ENCODE measurements at places on chromosomes 5 and 9.

GRCh38 chr5:133842846-133843611, 125.4 kb downstream of the C5orf15 start:
- no peaks in the 10 kb centered on the region for H3K4me1 ChIP-seq
- no peaks in the 10 kb centered on the region for H3K36me3 ChIP-seq
- no peak overlapping the region for H3K4me3 ChIP-seq
- no peak overlapping the region for H3K27ac ChIP-seq

DNA sequence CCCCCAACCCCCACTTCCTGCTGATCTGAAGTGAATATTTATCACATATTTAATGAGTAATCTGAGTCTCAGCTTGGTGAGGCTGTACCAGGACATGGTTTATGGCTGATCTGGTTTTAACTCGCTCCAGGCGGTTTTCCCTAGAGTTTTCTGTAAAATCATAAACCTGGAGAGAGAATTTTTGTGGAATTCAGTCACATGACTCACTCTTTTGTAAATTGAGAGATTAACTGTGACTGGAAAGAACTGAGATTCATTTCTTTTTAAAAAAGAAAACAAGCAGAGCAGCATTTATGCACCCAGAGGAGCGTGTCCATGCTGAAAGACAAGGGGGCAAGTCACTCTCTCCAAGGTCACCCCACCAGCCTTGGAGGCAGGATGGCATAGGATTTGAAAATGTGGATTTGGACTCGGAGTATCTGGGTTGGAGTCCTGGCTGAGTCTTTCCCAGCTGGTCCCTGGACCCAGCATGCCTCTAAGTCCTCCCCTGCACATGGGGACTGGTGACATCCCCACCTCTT, 81.8 kb downstream of the ZNF618 start:
- H3K4me1 ChIP-seq, result peaks cover 48% of the 10 kb centered on the region
- no peaks in the 10 kb centered on the region for H3K27me3 ChIP-seq
- peaks cover 4% of the 10 kb centered on the region for H3K36me3 ChIP-seq
- peak overlapping the region; percentile 96 for H3K27ac ChIP-seq
- peak; percentile 94 for DNase-seq

GRCh38 chr9:811106-811531, 30.4 kb upstream of the DMRT1 start:
- no peak overlapping the region for H3K27ac ChIP-seq
- H3K27me3 ChIP-seq, result no peaks in the 10 kb centered on the region
- DNase-seq, result peak; percentile 60
- no peak overlapping the region for H3K4me3 ChIP-seq
- H3K36me3 ChIP-seq, result no peaks in the 10 kb centered on the region

DNA sequence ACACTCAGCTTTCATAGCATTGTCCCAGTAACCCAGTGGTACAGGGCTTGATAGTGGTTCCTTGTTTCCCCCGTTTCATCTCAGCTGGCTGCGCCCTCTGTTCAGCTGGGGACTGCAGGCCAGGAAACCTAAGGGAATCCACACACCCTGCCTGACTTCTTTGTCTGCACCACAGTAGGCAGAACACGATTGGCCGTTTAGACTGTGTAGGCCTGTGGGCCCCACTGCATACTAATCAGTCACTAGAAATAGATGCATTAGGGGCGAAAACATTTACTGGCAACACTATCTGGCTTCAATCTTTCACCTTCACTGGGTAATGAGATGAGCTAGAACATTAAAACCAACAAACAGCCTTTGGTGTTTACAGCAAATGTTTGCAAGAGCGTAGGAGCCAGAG, 512.7 kb upstream of the BRINP1 start:
- no peaks in the 10 kb centered on the region for H3K27me3 ChIP-seq
- DNase-seq, result no peak
- H3K4me1 ChIP-seq, result no peaks in the 10 kb centered on the region
- H3K36me3 ChIP-seq, result no peaks in the 10 kb centered on the region

DNA sequence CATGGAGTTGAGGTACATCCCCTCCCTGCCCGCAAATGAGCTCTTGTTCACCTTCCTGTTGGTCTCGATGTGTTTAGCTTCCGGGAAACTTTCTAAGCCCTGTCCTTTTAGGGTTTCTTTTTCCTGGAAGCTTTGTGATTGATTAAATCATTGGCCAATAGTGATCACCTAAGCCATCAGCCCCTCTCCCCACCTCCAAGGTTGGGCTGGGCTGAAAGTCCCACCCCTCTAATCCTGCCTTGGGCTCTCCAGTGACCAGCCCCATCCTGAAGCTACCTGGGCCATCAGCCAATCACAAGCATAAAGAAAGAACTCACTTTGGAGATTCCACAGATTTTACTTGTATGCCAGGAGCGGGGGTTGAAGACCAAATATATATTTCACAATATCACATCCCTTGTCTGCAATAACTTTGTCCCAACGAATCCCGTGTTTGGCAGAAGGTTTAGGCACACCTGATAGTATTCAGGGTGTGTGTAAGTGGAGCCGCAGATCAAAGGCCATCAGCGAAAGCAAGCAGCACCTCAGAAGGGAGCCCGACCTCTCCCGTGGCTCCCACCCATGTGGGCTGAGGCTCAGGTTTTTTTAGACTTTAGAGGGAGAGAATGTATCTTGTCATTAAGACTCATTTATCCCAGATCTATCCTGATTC, 20.4 kb downstream of the ROPN1L start:
- H3K4me3 ChIP-seq, result no peak overlapping the region
- peaks cover 15% of the 10 kb centered on the region for H3K4me1 ChIP-seq
- no peak for DNase-seq
- peaks cover 4% of the 10 kb centered on the region for H3K27me3 ChIP-seq
- H3K27ac ChIP-seq, result no peak overlapping the region

DNA sequence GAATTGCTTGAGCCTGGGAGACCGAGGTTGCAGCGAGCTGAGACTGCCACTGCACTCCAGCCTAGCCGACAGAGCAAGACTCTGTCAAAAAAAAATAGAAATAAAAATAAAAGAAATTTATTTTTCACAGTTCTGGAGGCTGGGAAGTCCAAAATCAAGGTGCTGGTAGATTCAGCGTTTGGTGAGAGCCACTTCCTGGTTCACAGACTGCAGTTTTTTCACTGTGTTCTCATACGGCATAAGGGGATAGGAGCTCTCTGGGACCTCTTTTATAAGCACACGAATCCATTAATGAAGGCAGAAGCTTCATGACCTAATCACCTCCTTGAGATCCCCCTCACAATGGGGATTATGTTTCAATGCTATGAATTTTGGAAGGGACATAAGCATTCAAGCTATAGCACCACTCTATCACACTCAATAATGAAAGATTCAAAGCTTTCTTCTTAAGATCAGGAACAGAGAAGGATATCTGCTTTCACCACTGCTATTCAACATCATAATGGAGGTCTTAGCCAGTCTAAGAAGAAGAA, 5.3 kb downstream of the PJA2 start:
- H3K4me3 ChIP-seq, result no peak overlapping the region
- no peaks in the 10 kb centered on the region for H3K4me1 ChIP-seq

- no peaks in the 10 kb centered on the region for H3K36me3 ChIP-seq
- H3K4me1 ChIP-seq, result peaks cover 9% of the 10 kb centered on the region
- no peaks in the 10 kb centered on the region for H3K27me3 ChIP-seq
- DNase-seq, result no peak
- no peak overlapping the region for H3K4me3 ChIP-seq
Measured at GRCh38 chr5:119353686-119354366, 2.0 kb upstream of the TNFAIP8 start.

GRCh38 chr9:127422787-127423186, 1.4 kb upstream of the ZNF79 start:
- H3K27me3 ChIP-seq, result no peaks in the 10 kb centered on the region
- no peak overlapping the region for H3K27ac ChIP-seq
- peak overlapping the region; percentile 69 for H3K4me3 ChIP-seq

- H3K27ac ChIP-seq, result no peak overlapping the region
- H3K27me3 ChIP-seq, result no peaks in the 10 kb centered on the region
- H3K4me3 ChIP-seq, result no peak overlapping the region
- no peak for DNase-seq
- peaks cover 24% of the 10 kb centered on the region for H3K4me1 ChIP-seq
Measured at GRCh38 chr5:179301376-179301775, 43.9 kb downstream of the ADAMTS2 start.

- no peak overlapping the region for H3K4me3 ChIP-seq
- no peaks in the 10 kb centered on the region for H3K36me3 ChIP-seq
- H3K27me3 ChIP-seq, result peaks cover 3% of the 10 kb centered on the region
- H3K4me1 ChIP-seq, result no peaks in the 10 kb centered on the region
Measured at GRCh38 chr5:66322786-66323528, 178.9 kb downstream of the SREK1 start.

DNA sequence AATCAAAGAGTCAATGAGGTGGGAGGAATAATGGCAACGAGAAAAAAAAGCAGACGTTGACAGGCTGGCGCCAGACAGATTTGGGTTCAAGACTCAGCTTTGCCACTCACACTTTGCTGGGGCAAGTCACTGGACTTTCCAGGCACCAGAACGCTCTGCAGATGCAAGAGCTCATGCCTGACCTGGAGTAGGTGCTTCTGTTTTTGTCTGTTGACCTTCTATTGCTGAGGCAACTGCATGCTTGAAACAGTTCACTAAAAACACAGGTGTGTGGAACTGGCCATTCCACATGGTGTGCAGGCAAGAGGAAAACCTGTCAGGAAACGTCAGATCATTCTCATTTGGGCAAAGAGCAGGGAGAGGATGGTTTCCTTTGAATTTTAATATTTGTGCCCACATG, 161.2 kb upstream of the SMIM23 start:
- no peak overlapping the region for H3K27ac ChIP-seq
- H3K4me1 ChIP-seq, result no peaks in the 10 kb centered on the region
- no peak overlapping the region for H3K4me3 ChIP-seq

- peak; percentile 75 for DNase-seq
- 0 out of 2 replicates have a peak, but pooled peaks cover 2% of the 10 kb centered on the region for H3K4me1 ChIP-seq
- H3K27ac ChIP-seq, result no peak overlapping the region
- peaks cover 19% of the 10 kb centered on the region for H3K36me3 ChIP-seq
Measured at GRCh38 chr5:131679911-131680310, 44.9 kb upstream of the RAPGEF6 start.

DNA sequence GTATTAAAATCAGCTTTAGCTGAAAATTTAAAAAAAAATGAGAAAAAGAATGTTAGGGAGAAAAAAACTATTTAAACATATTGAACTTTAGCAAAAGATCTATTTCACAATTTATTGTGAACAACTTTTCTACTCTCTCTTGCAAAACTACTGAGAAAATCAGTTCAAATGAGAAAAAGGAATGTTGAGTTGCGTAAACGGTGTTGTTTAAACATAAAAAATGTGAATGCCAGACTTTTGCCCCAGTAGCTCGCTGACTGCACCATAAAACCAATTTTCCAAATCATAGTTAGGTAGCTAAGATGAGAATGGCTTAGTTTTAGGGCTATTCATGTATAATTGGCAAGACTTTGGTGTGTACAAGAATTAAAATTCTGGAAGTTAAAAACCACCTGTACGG, 13.4 kb upstream of the RAD23B start:
- H3K4me3 ChIP-seq, result no peak overlapping the region
- no peaks in the 10 kb centered on the region for H3K36me3 ChIP-seq

DNA sequence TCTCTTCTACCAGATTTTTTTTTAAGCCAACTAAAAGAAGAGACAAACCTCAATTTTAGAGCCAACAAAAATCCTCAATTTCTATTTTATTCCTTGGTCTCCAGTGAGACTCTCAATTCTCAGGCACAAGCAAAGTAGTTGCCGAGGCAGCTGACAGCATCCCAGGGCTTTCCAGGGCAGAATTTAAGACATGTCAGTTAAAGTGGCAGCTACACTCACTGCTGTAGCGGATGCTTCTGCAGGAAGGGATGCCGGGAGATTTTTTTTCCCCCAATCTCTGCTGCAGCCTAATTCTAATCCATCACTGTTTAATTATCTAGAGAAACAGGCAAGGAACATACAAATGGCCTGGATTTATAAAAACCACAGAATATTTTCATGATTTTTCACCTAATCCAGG, 57.0 kb downstream of the TTC39B start:
- no peak overlapping the region for H3K4me3 ChIP-seq
- DNase-seq, result no peak
- peaks cover 14% of the 10 kb centered on the region for H3K4me1 ChIP-seq
- H3K36me3 ChIP-seq, result no peaks in the 10 kb centered on the region

GRCh38 chr9:86341007-86341491, 13.2 kb downstream of the TUT7 start:
- no peak for DNase-seq
- peaks cover 42% of the 10 kb centered on the region for H3K36me3 ChIP-seq
- no peak overlapping the region for H3K27ac ChIP-seq
- no peaks in the 10 kb centered on the region for H3K27me3 ChIP-seq
- peaks cover 5% of the 10 kb centered on the region for H3K4me1 ChIP-seq

- no peaks in the 10 kb centered on the region for H3K27me3 ChIP-seq
- H3K27ac ChIP-seq, result no peak overlapping the region
- H3K4me1 ChIP-seq, result peaks cover 4% of the 10 kb centered on the region
Measured at GRCh38 chr5:124459984-124460383, 286.5 kb downstream of the ZNF608 start.

- DNase-seq, result no peak
- peak overlapping the region; percentile 97 for H3K27ac ChIP-seq
- H3K4me3 ChIP-seq, result peak overlapping the region; percentile 92
- H3K4me1 ChIP-seq, result peaks cover 35% of the 10 kb centered on the region
Measured at GRCh38 chr9:127566351-127567001, 45.6 kb upstream of the STXBP1 start.

- no peaks in the 10 kb centered on the region for H3K4me1 ChIP-seq
- H3K27me3 ChIP-seq, result no peaks in the 10 kb centered on the region
- H3K36me3 ChIP-seq, result no peaks in the 10 kb centered on the region
- no peak for DNase-seq
Measured at GRCh38 chr5:170287532-170287931, 10.0 kb downstream of the LCP2 start.

- no peak overlapping the region for H3K4me3 ChIP-seq
- H3K27ac ChIP-seq, result no peak overlapping the region
- no peaks in the 10 kb centered on the region for H3K36me3 ChIP-seq
- H3K4me1 ChIP-seq, result no peaks in the 10 kb centered on the region
- no peaks in the 10 kb centered on the region for H3K27me3 ChIP-seq
Measured at GRCh38 chr9:31597977-31598376, 786.5 kb upstream of the ACO1 start.

- no peak overlapping the region for H3K4me3 ChIP-seq
- DNase-seq, result no peak
- no peaks in the 10 kb centered on the region for H3K36me3 ChIP-seq
- H3K27ac ChIP-seq, result no peak overlapping the region
Measured at GRCh38 chr9:78188594-78188993, 47.3 kb upstream of the CEP78 start.

DNA sequence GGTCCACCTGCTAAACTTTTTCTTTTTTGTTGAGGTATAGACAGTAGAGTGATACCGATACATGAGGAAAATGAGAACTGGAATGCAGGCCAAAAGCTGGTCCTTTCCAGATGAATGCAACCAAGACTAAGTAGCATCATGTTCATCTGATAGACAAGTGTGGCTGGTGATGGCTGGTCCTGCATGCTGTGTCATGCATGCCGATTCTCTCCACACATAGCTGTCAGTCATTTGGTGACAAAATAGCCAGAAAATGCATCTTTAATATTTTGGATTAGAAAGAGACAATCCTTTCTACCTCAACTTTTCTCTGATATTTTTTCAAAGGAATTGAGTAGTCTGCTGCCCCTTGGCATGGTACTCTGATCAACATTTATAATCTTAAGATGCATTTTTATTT, 49.9 kb downstream of the ZSWIM6 start:
- no peaks in the 10 kb centered on the region for H3K27me3 ChIP-seq
- DNase-seq, result no peak
- no peak overlapping the region for H3K4me3 ChIP-seq
- no peaks in the 10 kb centered on the region for H3K36me3 ChIP-seq
- 0 out of 2 replicates have a peak, but pooled peaks cover 2% of the 10 kb centered on the region for H3K4me1 ChIP-seq

GRCh38 chr5:9479990-9480389, 65.9 kb downstream of the SEMA5A start:
- H3K27me3 ChIP-seq, result no peaks in the 10 kb centered on the region
- H3K4me1 ChIP-seq, result peaks cover 10% of the 10 kb centered on the region
- no peak overlapping the region for H3K27ac ChIP-seq
- DNase-seq, result no peak

All from IMR-90 (cell line).